NCI-H1092 treated with DMSO at 0.1 percent for 48 hours (cell line): ENCODE measurements at places on chromosomes 16 and 17.

- DNase-seq, result no peak
These were observed 11.4 kb upstream of the FADS6 start for GRCh38 chr17:74904687-74905409.

GRCh38 chr17:75313941-75314551, 24.8 kb upstream of the SLC25A19 start:
- no peak for DNase-seq

DNA sequence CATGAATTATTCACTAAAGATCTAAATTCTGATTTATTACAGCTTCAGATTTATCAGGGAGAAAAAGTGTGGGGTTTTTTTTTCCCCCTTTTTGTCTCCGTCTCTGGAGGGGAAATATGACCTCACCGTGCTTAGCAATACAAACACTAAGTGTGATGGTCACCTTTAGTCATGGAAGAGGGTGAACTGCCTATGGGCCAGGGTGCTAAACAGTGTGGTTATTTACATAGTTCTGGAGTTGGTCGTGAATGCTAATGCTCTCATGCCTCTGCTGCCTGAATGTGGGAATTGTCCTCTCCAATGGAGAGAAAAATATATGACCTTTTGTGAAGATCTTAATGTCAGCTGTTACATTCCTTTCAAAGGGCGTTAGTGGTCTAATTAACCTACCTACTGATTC, 44.8 kb upstream of the MSI2 start:
- no peak for DNase-seq

- no peak for DNase-seq
These were observed 57.2 kb upstream of the VPS4A start for GRCh38 chr16:69253870-69254341.

DNA sequence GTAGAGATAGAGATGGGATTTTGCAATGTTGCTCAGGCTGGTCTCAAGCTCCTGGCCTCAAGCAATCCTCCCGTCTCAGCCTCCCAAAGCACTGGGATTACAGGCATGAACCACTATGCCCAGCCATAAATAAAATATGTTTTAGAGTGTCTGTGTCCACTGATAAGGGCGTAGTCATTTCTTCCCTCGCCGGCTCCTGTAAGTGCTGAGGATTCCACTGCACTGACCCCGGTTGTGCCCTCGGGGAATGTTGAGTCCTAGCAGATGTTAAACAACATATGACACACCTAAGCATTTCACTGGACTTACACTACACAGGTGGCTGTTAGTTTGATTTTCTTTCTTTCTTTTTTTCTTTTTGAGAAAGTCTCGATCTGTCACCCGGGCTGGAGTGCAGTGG, 5.6 kb upstream of the SHMT1 start:
- no peak for DNase-seq

DNA sequence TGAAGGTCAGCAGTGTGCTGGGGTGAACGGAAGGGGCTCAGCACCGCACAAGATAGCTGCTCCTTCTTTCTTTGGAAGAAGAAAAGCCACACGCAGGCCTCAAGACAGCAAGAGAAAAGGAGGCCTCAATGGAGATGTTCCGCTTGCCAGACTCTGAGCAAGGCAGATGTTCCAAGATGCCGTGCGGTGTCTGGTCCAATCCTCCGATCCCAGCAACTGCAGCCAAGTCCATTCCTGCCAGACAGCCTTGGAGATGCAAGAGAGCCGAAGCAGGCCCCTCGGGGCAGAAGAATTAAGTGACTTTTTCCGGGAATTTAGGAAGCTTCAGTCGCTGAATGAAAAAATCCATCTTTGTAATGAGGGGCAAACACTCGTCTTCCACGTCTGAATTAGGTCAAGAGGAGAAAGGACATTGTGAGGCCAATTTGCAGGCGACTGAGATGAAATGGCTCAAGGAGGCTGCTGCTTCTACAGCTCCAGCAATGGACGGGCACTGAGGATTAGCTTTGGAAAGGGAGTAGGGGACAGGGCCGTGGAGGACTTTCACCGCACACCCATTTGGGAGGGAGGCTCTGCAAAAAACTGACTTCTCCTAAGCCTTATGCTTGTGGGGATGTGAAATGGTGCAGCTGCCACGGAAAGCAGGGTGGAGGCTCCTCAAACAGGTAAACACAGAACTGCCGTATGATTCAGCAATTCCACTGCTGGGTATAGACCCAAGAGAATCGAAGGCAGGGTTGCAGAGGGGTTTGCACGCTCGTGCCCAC, 44.7 kb downstream of the RPH3AL start:
- DNase-seq, result no peak

DNA sequence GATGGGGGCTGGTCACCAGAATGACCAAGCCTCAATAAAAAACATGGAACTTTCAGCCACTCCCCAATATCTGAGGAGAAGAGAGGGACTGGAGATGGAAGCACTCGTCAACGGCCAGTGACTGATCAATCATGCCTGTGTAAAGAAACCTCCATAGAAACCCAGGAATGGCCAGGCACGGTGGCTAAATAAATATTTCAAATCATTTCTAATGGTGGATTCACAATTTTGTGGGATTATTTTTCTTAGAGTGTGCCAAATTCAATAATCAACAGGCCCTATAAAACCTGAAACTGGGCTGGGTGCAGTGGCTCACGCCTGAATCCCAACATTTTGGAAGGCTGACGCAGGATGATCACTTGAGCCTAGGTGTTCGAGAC, 16.4 kb downstream of the NSMCE1 start:
- no peak for DNase-seq

DNA sequence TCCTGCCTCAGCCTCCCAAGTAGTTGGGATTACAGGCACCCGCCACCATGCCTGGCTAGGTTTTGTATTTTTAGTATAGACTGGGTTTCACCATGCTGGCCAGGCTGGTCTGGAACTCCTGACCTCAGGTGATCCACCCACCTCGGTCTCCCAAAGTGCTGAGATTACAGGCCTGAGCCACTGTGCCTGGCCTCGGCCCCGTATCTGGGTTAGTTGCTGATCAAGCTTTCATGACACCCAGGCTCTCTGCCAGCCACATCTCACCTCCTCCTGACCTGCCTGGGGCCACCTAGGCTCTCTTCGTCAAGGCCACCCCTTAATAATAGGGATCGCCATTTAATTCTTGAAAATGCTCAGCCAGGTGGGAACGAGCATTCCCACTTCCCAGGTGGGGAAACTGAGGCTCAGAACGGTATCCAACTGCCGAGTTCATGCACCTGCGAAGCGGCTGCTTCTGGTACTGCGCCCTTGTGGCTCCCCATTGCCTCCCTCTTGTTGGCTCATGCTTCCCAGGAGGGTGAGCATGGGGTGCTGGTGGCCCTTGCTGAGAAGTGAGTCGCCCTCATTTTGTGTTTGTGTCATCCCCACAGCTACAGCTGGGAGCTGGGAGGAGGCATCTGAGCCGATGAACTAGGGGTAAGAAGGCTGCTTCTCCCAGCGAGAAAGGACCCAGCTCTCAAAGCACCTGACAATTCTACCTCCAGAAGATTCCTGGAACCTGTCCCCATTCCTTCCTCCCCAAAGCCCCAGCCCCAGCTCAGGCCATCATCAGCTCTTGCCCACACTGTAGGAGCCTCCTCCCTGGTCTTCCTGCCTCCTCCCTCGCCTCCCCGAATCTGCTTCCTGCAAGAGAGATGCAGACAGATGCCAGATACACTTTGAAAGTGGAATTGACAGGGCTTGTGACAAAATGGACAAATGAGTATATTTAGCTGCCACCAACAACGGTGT, 17.3 kb upstream of the SNN start:
- DNase-seq, result no peak

- no peak for DNase-seq
These were observed 37.8 kb upstream of the RASL10B start for GRCh38 chr17:35693662-35694061.

DNA sequence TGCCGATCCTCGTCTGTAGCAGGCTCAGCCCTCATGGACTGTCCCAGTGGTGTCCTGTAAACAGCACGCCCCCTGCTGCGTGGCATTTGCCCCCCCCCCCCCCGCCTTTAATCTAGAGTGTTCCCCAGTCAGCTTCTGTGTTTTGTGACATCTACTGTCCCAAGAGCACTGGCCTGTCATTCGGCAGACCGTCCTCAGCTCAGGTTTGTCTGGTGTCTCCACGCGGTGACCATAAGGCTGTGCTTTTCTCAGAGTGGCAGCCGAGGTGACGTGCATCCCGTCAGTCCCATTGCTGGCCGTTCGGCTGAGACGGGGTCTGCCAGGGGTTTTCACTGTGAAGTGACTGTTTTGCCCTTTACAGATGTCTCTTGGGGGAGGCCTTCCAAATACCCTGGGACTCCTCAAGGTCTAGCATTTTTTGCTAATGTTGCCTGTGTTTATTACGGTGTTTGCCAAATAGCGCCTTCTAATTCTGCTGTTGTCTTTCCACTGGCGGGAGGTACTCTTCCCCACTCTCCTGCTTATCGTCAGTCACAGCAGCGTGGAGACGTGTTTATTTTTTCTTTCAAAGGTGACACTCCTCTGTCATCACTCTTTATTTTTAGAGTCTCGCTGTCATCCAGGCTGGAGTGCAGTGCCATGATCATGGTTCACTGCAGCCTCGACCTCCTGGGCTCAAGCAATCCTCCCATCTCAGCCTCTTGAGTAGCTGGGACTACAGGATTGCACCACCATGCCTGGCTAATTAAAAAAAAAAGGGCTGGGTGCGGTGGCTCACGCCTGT, 5.7 kb upstream of the MRPL12 start:
- no peak for DNase-seq

GRCh38 chr17:58279016-58279711, 1.6 kb downstream of the MPO start:
- DNase-seq, result no peak

DNA sequence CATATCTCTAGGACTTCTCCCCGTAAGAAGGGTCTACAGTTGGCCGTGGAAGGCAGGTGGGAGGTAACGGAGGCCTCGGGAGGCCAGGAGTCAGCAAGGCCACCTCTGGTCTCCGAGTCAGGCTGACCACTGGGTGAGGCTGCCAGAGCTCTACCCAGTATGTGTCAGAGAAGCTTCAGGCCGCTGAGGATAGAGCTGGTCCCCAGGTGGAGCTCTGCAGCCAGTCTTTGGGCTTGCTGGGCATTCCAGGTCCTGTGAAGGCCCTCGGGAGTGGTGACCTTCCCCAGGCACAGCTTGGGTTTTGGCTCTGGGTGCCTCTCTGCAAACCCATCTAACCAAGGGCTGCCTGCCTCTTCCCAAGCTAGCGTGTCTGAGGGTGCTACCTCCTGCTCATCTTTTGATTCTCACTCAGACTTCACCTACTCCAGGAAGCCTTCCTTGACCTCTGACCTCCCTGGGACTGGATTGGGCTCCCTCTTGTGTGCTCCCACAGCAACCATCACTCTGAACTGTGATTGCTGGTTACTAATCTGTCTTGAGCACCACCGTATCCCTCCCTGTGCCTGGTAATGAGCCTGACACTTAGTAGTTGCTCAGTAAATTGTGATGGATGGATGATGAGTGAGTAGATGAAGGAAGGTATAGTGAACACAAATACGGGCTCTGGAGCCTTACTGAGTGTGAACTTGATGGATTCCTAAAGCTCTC, 22.3 kb downstream of the RHBDL3 start:
- no peak for DNase-seq

DNA sequence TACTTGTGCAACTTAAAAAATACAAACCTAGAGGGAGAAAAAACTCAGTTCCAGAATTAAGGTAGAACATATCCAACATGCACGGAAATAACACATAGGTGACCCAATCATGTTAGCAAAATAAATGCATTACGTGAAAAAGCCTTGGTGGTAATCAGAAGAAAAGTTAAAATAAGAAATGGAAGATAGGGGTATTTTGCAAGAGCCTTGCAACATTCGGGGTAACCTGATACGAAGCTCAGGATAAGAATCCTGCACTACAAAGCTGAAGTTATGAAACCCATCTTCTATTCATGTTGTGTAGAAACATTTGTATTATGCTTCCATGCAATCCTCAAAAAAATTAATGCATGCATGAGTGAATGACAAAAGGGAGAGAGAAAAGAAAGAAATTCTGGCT, 33.1 kb downstream of the CHCT1 start:
- no peak for DNase-seq

GRCh38 chr17:77829843-77830799, 128.4 kb upstream of the TNRC6C start:
- DNase-seq, result no peak
